ENCODE measurements at places on chromosomes 12 and 14.

DNA sequence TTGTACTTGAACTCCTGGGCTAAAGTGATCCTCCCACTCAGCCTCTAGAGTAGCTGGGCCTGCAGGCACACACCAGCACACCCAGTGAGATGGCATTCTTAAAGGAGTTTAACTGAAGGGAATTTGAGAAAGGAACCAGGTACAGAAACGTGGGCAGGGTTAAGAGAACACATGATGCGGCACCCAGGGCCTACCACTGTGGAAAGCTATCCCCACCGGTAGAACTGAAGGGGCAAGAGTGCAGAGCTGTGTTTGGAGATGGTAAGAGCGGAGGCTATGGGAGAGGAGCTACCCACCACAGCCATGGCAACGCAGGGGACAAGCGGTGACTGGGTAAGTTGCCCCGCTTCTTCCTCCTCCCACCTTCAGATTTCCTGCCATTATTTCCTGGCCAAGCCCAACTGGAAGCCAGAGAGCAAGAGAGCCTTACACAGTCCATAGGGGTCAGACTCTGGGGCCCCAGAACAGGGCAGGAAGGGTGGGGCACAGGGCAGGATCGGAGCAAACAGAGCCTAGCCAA lies 46.5 kb downstream of the SOCS2 start:
- no peak for DNase-seq

- DNase-seq, result no peak
These were observed 36.2 kb downstream of the HSP90AA1 start for GRCh38 chr14:102050625-102051024.

GRCh38 chr12:93608313-93608712 lies 35.8 kb downstream of the SOCS2 start:
- no peak for DNase-seq

DNA sequence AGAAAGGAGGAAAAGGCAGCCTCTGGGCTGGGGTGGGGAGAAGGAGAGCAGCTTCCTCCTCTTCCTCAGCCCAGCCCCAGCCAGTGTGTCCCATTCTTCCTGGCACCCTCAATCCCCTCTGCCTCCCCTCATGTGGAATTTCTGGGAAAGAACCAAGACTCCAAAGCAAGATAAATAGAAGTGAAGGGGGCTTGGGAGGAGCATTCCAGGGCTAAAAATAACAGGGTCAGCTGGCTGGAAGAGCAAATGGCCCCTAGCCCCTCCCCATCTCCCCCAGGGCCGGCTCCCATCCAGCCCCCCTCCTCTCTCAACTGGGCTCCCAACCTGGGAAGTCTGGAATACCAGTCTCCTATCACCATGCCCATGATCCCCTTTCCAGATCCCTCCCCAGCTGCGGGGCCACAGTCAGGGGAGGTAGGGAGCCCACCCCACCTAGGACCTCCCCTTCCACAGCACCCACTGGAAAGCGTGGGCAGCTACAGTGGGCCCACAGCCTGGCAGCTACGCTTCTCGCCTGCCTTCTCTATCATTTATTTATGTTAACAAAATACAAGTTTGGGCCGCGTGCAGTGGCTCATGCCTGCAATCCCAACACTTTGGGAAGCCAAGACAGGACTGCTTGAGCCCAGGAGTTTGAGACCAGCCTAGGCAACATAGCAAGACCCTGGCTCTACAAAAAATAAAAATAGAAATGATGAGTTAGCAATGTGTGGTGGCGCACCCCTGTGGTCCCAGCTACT lies 88.3 kb downstream of the IRF2BPL start:
- no peak for DNase-seq

- DNase-seq, result no peak
These were observed 37.5 kb downstream of the RPGRIP1 start for GRCh38 chr14:21317398-21317797.

- DNase-seq, result no peak
These were observed 45.7 kb upstream of the CLMN start for GRCh38 chr14:95365401-95365800.

DNA sequence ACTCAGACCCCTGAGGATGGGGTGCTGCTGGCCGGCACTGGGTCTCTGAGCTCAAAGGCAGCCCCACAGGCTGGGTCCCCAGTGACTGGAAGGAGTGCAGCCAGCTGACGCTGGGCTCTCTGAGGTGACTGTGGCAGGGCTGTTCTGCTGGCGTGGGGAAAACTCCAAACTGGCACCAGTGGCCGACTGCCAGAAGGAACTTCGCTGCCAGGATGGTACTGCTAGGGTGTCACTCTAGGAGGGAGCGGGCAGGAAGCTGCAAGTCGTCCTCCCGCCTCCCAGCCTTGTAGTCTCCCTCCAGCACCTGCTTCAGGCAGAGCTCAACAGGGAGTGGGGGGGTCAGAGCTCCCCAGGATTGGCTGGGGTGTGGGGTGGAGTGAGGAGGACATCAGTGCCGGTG lies 41.3 kb downstream of the CDC42BPB start:
- peak; percentile 68 for DNase-seq

Data from Right ventricle myocardium inferior (tissue), 1 donor.